ENCODE measurements at places on chromosomes 1 and 21.
A peak's percentile ranks its signal among the peaks of the same experiment; 100 is the strongest.

DNA sequence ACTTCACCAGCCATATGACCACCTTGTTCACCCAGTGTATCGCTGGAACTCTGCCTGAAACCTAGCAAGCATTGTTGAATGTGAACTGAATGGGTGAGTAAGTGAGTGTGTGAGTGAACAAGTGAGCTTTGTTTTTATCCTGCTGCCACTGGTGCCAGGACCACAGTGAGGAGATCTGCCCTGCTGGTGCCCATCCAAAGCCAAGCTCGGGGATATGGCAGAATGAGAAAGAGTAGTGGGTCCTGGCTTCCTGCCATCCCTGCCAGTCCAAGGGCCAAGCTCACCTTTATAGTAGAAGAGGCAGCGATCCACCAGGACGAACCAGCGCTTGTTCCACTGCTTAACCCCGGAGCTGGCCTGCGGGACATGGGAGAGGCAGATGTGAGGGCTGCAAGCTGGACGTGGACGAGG, 53.4 kb upstream of the GOLT1A start:
- DNase-seq = no peak

DNA sequence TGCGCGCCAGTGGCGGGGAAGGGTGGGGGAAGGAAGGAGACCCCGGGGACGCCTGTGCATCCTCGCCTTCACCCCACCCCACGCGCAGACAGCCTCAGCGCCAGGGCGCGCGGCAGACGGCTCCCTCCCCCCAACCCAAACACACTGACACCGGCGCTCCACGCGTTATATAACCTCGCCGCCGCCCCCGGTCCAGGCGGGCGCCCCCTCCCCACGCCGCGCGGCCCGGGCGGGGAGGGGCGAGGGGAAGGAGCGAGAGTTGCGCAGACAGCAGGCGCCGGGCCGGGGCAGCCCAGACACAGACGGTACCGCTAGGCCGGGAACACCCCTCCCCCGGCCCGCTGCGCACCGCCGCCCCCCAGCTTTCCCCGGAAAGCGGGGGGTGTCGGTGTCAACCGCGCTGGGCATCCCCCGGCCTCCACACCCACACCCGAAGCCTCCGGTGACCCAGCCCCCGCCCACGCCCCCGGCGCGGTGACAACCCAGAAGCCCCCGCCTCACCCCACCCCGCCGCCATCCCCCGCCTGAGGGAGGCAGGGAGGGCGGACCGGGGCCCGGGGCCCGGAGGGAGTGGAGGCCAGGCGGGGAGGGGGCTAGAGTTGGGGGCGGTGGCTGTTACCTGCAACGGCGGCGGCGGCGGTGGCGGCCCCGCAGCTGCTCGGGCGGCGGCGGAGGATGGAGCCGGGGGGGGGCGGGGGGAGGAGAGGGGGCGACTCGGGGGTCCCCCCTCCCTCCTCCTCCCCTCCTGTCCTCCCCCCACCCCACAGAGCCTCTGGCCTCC, 432 bp downstream of the AKT3 start:
- peak; percentile 24 for DNase-seq

GRCh38 chr1:186738926-186739325, 58.7 kb upstream of the PTGS2 start:
- DNase-seq = no peak

GRCh38 chr1:235102259-235102582, 26.4 kb downstream of the TOMM20 start:
- DNase-seq = no peak

DNA sequence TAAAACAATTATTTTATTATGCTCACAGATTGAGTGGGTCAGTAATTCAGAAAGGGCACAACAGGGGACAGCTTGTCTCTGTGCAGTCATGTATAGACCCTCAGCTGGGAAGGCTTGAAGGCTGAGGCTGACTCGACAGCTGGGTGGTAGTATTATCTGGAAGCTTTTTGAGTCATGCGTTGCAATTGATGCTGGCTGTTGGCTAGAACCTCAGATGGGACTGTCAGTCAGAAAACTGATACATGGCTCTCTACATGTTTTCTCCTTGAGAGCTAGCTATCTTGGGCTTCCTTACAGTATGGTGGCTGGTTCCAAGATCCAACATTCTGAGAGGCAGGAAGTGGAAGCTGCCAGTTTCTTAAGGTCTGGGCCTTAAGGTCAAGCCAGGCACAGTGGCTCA, 61.5 kb upstream of the SELENON start:
- no peak for DNase-seq

GRCh38 chr1:242651817-242652216, 127.3 kb upstream of the PLD5 start:
- no peak for DNase-seq

DNA sequence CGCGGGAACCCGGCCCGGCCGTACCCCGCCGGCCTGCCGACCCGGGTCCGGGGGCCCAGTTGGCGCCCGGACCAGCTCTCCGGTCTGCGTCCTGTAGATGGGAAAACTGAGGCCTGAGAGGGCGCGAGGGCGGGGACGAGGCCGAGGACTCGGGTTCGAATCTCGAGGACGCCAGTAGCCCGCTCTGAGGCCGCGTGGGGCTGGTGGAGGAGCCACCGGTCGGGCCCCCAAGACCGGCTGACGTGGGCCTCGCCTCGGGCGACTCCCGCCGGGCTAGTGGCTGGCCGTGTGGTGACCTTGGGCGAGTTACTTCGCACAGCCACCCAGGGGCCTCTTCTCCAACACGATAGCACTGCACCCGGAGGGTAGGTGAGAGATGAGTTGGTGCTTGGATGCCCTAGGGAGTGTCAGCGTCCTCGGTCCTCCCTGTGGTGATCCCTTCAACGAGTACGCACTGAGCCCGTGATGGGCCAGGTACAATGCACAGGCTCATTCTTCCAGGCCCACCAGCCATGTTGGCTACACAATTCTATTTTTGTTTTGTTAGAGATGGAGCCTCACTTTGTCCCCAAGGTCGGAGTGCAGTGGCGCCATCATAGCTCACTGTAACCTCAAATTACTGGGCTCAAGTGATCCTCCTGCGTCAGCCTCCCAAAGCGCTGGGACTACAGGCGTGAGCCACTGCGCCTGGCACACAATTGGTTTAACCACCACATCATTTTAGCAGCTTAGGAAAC, 404 bp upstream of the SCMH1 start:
- no peak for DNase-seq

DNA sequence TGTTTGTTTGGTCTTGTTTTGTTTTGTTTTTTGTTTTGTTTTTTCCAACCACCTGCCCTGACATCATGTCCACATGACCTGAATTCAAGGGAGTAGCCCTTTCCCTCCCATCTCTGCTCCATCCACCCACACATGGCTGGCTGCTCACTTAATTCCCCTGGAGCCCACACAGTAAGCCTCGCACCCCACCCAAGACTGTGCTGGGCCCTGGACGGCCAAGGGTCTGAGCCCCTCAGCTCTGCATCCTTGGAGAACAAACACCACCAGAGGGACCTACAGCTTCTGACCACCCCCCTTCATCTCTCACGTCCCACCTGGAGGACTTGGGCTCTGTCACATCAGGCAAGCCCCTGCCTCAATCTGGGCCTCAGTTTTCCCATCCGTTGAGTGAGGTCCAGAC, 39.1 kb downstream of the MATN1 start:
- no peak for DNase-seq

DNA sequence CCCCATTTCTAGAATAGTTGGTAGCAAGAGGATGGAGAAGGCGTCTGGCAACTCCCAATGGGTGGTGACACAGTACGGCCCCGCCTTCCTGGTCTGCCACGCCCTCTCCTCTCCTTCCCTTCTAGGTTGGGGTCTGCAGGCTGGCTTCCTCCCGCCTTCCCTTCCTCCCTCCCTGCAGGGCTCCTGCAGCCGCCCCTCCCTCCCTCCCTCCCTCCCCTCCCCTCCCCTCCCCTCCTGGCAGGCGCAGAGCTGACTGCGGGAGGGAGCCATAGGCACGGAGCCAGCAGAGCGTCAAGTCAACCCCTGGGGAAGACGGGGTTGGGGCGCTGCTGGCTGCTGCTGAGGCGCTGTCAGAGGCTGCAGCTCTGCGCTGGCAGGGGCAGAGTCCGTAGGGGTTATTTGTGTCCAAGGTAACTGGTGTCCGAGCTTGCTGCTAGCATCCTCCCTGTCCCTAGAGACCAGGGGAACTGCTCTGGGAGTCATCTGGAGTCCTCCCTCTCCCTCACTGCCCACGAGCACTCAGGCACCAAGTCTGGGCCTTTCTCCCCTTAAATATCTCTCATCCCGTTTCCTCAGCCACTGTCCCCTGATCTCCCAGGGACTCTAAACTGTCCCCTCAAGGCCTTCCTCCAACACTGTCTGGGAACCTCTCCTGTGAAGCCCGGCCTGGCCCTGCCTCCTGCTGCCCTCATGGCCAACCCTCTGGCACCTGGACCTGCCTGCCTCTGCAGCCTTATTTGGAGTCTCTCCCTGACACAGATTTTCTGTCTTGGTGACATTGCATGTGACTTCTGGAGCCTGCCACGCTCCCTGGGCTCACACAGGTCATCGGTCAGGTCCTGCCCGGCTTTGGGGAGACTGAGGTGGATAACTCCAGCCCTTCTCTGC, 57.4 kb upstream of the ACOT11 start:
- no peak for DNase-seq

DNA sequence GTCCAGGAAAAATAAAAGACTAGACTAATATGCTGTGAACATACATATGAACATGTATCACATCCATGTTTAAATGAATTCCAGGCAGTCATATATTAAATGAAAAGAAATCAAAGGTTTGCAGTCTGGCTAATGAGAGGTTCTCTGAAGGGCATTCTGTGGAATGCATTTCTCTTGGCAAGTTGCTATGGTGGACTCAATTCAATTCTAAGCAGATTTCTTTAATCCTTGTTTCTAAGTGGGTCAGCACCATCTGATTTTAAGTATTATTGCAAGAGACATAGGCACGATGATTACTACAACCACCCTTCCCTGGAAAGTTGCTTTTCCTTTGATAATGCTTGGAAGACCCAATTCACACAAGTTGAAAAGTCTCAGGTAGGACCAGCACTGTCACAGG, 23.9 kb upstream of the ABCA4 start:
- DNase-seq = no peak

DNA sequence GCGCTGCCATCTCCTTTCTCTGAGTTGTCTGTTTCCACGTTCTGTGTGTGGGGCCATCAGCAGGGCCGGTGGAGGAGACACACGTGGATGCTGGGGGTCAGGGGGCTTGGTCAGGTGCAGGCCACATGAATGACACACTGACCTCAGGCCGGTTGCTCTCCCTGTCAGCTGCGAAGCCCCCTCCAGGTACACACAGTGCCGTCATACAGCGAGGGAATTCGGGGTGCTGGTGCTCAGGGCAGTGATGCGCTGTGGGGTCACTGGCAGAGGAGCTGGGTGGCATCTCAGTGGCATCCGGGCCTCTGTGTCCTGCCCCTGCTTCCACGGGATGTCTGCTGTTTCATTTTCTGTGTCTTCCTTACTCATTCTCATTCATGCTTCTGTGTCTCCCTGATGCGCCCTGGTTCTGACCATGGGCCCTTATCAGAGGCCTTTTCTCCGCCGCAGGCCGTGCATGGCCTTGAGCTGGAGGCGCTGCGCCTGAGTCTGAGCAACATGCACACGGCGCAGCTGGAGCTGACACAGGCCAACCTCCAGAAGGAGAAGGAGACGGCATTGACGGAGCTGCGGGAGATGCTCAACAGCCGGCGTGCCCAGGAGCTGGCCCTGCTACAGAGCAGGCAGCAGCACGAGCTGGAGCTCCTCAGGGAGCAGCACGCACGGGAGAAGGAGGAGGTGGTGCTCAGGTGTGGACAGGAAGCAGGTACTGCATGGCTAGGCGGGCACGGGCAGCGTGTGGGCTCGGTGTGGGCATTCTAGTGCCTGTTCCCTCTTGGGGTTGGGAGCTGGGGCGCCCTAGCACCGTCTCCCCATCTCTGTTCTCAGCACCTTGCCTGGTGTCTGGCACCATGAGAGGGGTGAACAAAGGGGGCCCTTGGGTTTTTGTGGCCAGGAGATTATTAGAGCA, 22.6 kb downstream of the PCNT start:
- peak; percentile 55 for DNase-seq

GRCh38 chr1:2528966-2529783, 888 bp downstream of the HES5 start:
- peak; percentile 91 for DNase-seq

DNA sequence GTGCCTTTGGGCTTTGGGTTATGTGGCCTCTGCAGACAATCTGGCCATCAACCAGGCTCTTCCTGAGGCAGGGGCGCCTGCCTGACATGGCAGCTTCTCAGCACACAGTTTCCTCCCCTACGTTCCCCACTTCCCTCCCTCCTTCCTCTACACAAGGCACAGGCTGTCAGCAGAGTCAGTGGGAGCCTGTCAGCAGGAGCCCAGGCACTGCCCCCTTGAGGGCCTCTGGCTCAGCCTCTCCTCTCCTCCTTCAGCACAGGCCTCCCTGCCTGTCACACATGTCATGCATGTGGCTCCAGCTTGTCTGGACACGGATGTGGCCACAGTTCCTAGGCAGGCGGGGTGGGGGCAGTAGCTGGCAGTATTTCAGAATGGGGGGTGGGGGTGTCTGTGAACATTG, 52.2 kb upstream of the ARTN start:
- no peak for DNase-seq

DNA sequence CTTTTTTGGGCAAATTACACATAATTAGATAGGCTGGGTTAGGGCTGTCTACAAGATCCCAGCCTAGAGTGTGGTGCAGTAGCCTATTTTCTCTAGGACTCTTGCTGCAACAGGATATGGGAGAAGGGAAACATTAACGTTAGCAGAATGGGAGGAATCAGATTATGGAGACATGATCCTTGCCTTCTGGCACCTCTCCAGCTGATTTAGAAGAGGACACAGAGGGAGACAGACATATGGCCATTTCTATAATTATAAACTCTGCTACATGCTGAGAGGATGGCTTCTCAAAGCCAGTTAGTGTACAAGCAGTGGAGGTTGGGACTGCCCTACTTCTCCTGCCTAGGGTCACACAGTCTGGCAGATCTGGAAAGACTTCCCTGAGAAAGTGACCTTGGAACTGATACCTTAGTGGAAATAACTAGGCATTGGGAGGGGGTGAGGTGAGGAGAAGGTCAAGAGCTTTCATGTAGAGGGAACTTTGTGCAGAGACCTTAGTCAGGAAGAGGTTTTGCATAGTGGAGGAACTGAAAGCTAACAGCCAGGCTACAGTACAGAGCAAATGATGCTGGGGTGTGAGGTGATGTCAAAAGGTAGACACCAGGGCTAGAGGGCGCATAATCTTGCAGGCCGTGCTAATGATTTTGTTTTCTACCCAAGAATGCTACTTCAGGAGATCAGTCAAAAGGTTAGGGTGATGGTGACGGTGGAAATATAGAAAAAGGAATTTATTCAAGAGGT, 1.2 kb upstream of the CD1D start:
- DNase-seq = no peak

- DNase-seq = no peak
These were observed 5.5 kb downstream of the LAPTM5 start for GRCh38 chr1:30751830-30752650.

- no peak for DNase-seq
These were observed 20.7 kb upstream of the HRNR start for GRCh38 chr1:152244576-152245273.

- no peak for DNase-seq
These were observed 79.2 kb downstream of the PROX1 start for GRCh38 chr1:214066936-214067335.

DNA sequence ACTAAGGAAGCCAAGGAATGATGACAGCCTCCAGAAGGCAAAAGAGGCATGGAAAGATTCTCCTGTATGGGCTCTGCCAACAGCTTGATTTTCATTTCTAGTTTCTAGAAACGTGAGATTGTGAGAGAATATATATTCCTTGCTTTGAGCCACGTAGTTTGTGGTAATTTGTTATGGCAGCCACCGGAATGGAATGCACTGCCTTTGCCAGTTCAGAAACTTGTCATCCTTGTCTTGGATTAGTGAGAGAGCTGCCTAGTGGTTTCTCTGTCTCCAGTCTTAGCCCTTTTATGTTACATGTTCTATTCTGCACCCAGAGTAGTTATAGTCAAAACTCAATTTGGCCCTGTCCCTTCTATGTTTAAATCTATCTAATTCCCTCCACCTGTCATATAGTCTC, 216.0 kb upstream of the PTGFR start:
- no peak for DNase-seq

- no peak for DNase-seq
These were observed 151.7 kb downstream of the LYPLAL1 start for GRCh38 chr1:219325368-219325742.

All from upper lobe of left lung (tissue), 6 donors.